ENCODE measurements at places on chromosomes 2 and 18.

- DNase-seq = no peak
Observed at GRCh38 chr2:238117199-238118154, 17.3 kb downstream of the ESPNL start.

DNA sequence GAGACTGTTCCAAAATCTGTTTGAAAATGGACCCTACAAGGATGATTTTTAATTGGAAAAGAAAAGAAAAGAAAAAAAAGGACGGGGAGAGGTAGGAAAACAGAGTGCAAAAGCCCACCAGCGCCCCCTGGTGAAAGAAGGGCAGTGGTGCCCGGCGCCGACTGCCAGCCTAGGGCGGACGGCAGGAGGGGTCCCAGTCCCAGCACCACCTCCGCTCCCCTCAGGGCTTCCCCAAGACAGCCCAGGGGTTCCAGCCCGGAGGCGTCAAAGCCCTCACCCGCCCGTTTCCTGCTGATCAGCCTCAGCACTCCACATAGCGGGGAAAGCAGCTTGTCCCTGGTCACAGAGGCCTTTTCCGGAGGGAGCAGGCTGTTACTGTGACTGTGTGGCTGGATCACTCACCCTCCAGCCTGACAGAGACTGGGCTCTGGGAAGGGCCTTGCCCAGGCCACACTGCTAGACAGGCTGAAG is 213.9 kb downstream of the TFCP2L1 start:
- peak; percentile 54 for DNase-seq

- DNase-seq = no peak
Observed at GRCh38 chr18:56451188-56451587, 187.2 kb downstream of the TXNL1 start.

- DNase-seq = no peak
Observed at GRCh38 chr2:59969161-59969560, 584.3 kb downstream of the BCL11A start.

GRCh38 chr2:177573120-177573519 is 180.5 kb downstream of the AGPS start:
- DNase-seq = no peak

DNA sequence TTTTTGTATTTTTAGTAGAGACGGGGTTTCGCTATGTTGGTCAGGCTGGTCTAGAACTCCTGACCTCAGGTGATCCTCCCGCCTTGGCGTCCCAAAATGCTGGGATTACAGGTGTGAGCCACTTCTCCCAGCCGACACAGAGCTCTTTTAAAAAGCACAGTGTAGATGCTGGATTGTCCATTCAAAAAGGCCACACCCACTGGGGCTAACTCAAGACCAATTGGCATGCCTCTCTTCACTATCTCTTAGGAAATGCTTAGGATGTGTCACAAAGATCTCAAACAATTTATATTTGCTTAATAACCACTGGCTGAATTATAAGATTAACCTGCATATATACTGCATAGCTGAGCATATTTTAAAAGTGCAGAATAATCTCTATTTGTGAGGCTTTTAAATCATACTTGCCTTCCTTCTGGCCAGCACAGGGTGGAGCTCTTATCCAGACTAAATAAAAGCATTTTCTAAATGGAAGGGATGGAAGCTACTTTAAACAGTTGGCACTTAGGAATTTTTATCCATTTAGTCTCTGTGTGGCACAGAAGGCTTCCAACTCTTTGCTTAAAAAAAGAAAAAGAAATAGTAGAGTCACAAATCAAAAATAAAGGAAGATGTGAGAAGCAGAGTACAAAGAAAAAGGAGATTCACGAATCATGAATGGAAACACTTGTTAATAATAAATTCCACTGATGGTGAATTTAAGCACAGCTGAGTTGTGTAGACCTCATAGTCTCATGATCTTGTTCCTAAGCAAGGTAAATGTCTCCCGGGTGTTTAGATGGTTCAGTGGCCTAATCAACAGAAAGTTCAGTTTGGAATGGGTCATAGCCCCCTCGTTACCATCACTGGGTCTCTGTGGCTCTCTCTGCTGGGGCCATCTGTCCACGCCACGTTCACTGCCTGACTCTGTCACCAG is 22.4 kb downstream of the CRYGD start:
- peak; percentile 52 for DNase-seq

GRCh38 chr2:101063352-101064124 is 61.4 kb downstream of the RPL31 start:
- DNase-seq = peak; percentile 60

DNA sequence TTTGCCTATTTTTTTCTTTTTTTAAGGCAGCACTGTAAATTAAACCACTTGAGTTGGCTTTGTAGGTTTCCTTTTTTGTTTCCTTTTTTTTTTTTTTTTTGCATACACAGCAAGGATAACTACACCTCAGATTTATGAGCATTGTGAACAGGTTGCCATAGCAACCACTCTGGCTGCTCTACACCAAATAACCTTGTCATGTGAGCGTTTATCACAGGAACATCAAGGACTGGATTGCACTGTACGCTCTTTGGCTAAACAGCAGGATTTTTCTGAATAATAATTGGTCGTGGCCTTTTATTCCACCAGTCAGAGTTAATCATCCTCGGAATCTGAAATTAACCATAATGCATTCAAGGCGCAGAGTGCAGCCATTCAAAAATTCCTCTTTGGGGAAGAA is 199.1 kb upstream of the SLC14A2 start:
- peak; percentile 10 for DNase-seq

GRCh38 chr2:106096299-106097037 is 97.6 kb downstream of the UXS1 start:
- no peak for DNase-seq

- DNase-seq = peak; percentile 8
Observed at GRCh38 chr18:64692826-64693225, 543.9 kb upstream of the LINC00305 start.

DNA sequence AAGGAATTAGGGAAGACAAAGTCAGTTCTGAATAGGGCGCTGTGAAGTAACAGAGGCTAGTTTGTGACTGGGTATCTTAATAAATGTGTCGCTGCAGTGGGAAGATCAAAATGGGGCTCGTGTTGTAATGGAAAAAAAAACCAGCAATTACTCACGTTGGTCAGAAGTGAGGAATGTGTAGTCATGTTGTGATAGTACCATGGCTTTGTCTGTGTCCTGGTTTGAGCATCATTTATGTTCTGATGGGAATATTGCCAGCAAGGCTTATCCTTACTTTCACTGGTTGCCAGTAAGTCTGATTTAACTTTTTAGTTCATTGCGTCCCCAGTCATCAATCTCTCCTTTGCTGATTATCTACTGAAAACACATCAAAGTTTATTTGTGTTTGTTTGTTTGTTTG is 467.6 kb downstream of the NYAP2 start:
- DNase-seq = peak; percentile 27

GRCh38 chr2:39975476-39976020 is 196.5 kb upstream of the THUMPD2 start:
- no peak for DNase-seq

GRCh38 chr2:71789556-71790204 is 336.3 kb downstream of the DYSF start:
- DNase-seq = no peak

Measured in A172 (cell line).